ENCODE measurements at places on chromosomes 6 and 20. TPM values are rescaled to one million over a fixed set of nuclear protein-coding genes. Genes with fewer than 3 reads are reported as not detected.

The DEFB132 gene
- 1.5 TPM for total RNA-seq

DNA sequence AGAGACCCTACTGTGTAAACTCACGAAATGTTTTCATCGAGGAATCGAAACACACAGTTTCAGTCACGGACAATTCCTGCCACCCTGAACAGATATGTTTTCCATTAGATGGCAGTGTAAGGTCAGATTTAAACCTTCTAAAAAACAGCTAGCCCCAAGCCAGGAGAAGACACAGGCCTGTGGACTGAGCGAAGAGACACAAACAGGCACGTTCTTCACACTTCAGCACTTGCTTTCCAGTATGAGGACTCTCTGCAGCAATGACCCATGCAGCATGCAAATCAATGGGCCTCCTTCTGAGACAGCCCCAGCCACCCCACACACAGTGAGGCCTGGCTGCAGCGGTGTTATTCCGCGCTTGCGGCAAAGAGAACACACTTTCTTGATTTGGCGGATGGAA, 31.9 kb downstream of the HUS1B start:
- no peak for DNase-seq

DNA sequence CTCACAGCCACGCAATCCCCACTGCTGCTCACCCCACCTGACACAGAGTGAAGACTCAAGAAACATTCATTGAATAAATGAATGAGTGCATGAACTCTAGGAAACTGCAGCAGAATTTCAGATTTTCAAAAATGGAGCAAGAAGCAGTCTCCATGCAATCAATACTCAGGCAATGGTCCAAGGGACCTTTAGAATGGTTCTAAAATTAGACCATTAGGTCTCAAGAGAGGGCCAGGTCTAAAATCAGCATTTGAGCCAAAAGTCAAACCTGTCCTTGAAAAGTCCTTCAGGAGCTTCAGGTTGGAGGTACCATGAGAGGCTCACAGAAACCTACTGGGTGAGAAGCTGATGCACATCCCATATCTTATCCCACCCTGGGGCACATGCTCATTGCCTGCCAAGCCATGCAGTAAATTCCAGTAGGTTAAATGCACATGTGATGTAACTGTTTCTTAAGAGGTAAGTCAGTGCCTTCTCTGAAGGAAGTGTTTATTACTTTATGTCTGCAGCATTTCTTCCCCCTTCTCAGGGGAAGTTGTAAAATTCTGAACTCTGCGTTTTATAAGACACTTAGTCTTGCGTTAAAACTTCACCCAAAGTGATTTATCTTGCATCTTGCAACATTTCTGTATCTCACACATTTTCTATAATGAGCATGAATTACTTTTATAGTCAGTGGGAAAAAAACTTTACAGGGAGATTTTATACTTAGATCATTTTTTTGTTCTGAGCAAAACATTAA, 126.6 kb downstream of the ADAT2 start:
- DNase-seq = no peak

DNA sequence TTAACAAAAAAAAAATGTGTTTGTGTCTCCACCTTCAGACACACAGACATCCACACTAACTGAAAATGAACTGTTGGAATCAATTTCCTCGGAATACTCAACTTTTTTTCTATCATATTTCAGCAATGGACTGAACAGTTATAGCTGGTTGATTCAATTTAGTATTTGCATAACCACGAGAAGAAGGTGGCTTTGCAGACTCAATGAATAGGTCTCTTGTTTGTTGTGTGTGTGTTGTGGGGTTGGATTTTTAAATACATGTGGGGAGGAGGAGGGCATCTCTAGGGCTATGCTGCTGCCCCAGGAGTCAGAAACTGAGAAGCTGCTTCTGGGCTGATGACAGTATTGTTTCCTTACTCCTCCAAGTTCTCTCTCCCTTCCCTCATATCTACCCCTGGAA, 28.7 kb downstream of the TFAP2A start:
- no peak for DNase-seq

All from mesenteric fat pad (tissue), 1 donor.